Stimulated activated CD4-positive, alpha-beta T cell treated with anti-CD3 and anti-CD28 coated beads, Interleukin-1b, Interleukin-23, amount 100 ng/mL, for 1 hour (primary cell): ENCODE measurements at places on chromosomes 5 and 9.

DNA sequence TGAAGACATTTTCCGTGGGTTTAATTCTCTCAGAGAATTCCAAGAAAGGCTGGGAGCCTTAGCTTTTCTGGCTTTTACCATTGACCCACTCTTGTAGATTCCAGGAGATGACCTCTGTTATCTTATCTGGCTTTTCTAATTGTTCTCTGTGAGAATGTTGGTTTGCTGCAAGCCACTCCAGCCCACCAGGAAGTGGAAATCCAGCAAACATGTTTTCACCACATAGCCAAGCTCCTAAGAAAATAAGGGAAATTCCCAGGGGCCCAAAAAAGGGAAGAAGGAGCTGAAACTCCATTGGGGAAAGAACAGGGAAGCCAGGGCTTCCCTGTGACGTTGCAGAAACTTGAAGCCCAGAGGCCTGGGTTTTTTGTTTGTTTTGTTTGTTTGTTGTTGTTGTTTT lies 19.7 kb downstream of the GPR107 start:
- DNase-seq = no peak

GRCh38 chr9:99491408-99492158 lies 269.5 kb downstream of the SEC61B start:
- DNase-seq = no peak

DNA sequence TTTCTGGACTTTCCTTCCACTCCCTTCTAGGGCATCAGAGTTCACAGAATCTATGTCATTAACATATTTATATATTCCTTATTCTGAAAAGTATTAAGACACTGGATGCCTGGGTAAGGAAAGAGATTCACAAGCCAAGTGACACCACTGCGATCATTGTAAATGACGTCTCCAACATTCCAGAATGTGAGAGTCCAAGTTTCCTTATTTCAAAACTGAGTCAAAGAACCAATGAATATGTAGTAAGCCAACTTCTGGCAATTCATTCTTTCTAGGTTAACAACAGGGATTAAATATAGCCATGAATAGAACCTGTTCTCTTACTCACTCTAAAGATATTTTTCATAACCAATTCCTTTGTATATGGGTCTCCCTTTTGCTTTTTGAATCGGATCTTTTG lies 18.1 kb downstream of the RAI14 start:
- no peak for DNase-seq

DNA sequence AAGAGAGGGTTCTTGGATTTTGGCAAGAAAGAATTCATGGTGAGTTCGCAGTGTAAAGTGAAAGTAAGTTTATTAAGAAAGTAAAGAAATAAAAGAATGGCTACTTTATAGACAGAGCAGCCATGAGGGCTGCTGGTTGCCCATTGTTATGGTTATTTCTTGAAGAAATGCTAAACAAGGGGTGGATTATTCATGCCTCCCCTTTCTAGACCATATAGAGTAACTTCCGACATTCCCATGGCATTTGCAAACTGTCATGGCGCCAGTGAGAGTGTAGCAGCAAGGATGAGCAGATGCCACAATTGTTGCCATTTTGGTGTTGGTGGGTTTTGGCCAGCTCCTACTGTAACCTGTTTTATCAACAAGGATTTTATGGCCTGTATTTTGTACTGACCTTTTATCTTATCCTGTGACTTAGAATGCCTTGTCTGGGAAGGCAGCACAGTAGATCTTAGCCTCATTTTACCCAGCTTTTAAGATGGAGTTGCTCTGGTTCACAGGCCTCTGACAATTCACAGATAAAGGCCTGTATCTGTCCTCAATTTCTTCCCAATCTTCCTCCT lies 1026.1 kb upstream of the DMAC1 start:
- no peak for DNase-seq

- no peak for DNase-seq
Measured at GRCh38 chr5:129244478-129244877, 149.9 kb downstream of the ISOC1 start.

- peak; percentile 60 for DNase-seq
Measured at GRCh38 chr9:126705767-126706697, 92.3 kb downstream of the LMX1B start.

DNA sequence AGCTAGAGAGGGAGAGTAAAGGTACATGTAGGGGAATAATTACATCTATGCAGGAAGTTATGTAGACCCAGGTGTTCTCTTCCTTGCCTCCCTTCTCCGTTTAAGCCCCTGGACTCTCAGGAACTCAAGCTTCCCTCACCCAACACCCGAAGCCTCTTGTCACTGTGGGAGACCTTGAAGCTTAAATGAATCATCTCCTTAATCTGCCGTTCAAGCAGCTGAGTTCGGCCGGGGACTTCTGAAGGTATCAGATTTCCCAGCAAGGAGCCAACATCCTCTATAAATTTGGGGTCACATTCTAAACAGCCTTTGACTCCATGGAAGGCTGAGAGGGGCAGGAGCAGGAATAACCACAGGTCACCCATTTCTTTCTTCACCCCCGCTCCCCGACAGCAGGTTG lies 412 bp downstream of the IZUMO3 start:
- no peak for DNase-seq

- no peak for DNase-seq
Measured at GRCh38 chr5:127892467-127893207, 189.4 kb downstream of the CCDC192 start.

DNA sequence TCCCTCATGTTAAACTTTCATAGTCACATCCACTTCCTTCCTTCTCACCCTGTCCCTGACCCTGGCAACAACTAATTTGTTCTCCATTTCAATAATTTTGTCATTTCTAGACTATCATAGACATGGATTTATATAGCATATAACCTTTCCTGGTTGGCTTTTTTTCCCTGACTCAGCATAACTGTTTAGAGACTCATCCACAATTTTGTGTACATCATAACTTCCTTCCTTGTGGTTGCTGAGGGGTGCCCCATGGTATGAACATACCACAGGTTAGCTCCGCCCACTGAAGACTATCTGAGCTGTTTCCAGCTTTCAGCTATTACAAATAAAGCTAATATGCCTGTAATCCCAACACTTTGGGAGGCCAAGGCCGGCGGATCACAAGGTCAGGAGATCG lies 137.3 kb downstream of the PHF2 start:
- no peak for DNase-seq
